ENCODE measurements at places on chromosomes 1 and 21. TPM values are rescaled to one million over a fixed set of nuclear protein-coding genes. Genes with fewer than 3 reads are reported as not detected.

Gene UBR4
- total RNA-seq, result 124 TPM

Gene OR2M4
- total RNA-seq, result not detected

Gene UBE2U
- under 0.01 TPM for total RNA-seq

Gene HES4
- total RNA-seq, result 57.1 TPM

Gene CHI3L2
- total RNA-seq, result under 0.01 TPM

Gene GSTM1
- not detected for total RNA-seq

Gene ETNK2
- total RNA-seq, result 16.5 TPM

Gene LCE2A
- not detected for total RNA-seq

Gene FOXD3
- total RNA-seq, result 15.1 TPM

Gene SLC9C2
- total RNA-seq, result not detected

Gene RSPH1
- total RNA-seq, result 0.15 TPM

Gene SPATA46
- not detected for total RNA-seq

Gene CELA3A
- total RNA-seq, result not detected

Gene PADI2
- 0.36 TPM for total RNA-seq

Gene C1QTNF12
- not detected for total RNA-seq

Gene S100B
- total RNA-seq, result 746 TPM

Gene MYBPH
- not detected for total RNA-seq

Gene SPATA17
- total RNA-seq, result 0.36 TPM

Gene ADIPOR1
- 204 TPM for total RNA-seq

Gene TXLNA
- total RNA-seq, result 101 TPM

Gene CLEC20A
- total RNA-seq, result not detected

Gene RASAL2
- 36.3 TPM for total RNA-seq

Gene SPTA1
- total RNA-seq, result under 0.01 TPM

Gene CD247
- total RNA-seq, result not detected

Gene SPRR2F
- not detected for total RNA-seq

Gene ALG14
- 2.5 TPM for total RNA-seq

Gene PCP4
- total RNA-seq, result not detected

Gene CIART
- total RNA-seq, result 5.9 TPM

Gene CDK11B
- total RNA-seq, result 6.3 TPM

Gene BCL2L15
- 0.36 TPM for total RNA-seq

Gene NR1I3
- total RNA-seq, result not detected

Gene DIPK1A
- total RNA-seq, result 30.6 TPM

Gene DCST1
- total RNA-seq, result not detected

Gene TTC39A
- total RNA-seq, result 1.5 TPM

All from melanocyte of skin (primary cell).